NCI-H2029 (cell line): ENCODE measurements at places on chromosomes 6 and 20.

DNA sequence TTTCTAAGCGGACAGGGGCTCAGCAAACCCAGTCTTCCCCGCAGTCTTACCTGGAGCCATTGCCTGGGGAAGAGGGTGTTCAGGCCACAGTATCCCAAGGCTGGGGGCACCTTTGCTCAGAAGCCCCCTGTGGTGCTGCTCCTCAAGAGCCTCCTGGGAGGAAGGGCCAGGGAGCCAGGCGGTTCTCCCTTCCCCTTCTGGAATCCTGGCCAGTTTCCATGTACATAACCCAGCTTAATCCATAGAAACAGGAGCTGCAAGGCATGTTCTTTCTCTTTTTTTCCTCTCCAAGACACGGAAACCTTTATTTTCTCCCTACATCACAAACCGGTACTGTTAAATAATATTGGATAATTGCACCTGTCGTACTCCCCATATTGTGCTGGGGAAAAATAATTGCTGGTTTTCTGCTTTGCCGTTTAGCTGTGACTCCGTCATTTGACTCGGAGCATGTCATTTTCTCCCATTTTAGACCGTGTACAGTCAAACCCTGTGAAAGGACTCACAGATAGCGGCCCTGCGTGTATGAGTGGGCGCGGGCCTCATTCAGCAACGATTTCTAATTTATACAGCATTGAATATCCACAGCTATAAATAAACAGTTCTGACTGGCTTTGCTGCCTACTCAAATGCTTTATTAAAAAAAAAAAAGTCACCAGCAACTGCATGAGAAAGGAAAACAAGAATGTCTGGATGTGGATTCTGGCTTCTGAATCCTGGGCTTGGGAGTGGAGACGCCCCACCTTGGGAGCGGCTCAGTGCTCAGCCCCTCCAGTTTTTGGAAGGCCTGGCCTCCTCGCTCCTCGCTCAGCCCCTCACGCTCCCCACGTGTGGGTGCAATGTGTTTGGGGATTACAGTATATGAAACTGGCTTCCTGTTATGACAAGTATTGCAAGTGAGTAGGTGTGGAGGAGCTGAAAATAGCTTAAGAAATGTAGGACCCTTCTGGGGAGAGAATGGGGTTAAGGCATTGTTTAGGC, 67.3 kb downstream of the ADTRP start:
- no peak for DNase-seq

- no peak for DNase-seq
Observed at GRCh38 chr6:148164645-148165044, 178.0 kb upstream of the SASH1 start.

DNA sequence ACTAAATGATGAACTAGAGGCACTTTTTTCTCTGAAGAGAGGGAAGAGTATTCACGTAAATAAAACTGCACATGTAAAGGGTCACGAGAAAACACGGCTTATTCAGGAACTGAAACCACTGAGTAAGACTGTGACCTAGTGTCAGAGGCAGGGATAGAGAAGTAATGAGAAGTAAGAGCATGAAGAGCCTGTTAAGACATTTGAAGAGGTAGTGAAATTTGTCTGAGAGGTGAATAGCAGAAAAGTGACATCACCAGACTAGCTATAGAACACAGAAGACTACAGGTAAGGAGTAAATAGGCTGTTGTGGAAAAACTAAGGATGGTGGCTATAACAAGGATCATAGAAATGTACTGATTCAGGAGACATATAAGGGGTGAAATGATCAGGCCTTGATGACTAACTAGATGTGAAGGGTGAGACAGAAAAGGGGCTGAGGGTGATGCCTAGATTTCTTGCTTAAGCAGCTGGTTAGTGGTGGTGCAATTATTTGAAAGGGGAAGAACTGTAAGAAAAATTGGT, 76.8 kb downstream of the REV3L start:
- no peak for DNase-seq

GRCh38 chr6:33019372-33019771, 10.0 kb upstream of the HLA-DOA start:
- no peak for DNase-seq

GRCh38 chr6:168133168-168133561, 54.2 kb upstream of the FRMD1 start:
- no peak for DNase-seq
